NCI-H1930 (cell line): ENCODE measurements at places on chromosomes 16 and 17.

- DNase-seq, result no peak
These were observed 47.8 kb downstream of the ARHGAP27 start for GRCh38 chr17:45384789-45385262.

DNA sequence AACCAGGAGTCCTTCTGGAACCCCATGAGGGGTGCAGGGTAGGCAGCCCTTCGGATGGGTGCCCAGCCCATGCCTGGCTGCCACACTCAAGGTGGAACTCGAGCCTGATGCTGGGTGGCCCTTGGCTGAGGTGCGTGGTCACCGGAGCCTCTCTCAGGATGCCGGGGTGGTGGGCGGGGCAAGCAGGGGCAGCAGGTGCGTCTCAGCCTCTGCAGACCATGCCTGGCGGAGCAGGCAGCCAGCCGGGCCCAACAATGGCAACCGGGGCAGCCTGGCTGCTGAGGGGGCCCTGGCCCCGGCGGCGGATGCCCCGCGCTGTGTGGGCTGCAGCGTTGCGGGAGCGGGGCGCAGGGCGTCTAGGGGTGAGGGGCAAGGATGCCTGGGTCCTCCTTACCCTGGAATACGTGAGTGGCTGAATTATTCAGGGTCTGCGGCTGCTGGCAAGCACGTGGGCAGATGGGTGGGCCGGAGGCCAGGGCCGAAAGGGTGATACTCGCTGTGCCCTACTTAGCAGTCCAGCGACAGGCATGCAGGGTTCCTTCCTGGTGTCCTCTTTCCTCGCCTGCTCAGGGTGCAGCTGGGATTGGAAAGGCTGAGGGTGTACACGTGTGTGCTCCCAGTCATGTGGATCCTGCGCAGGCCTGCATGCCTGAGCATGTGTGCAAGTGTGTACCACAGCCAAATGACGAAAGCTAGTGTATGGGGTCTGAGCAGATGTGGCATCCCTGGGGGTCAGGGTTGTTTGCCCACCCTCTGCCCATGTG lies 14.6 kb downstream of the MYO15A start:
- DNase-seq, result no peak

DNA sequence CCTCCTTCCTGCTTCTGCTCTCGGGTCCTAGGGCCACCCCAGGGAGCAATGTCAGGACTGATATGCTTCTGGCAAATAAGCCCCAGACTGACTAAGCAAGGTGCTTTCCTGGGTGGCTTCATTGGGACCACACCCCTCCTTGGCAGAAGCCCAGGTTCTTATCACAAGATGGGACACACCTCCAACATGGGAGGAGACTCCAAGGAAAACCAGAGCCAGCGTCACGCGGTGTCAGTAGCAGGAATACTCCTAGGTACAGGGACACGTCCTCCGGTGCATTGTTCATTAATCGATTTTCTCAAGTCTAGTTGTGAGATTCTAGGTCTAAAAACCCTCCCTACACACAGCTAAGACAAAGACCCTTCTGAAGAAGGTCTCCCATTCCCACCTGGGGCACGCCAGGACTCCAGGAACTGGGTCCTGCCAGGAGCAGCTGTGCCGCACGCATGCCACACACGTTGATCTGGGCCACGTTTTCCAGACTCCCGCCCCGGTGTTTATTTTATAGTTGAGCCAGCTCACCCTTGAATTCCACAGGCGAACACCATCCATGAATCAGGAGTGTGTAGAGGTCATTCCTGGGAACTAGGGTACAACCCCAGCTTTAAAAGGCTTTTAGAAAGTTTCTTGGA lies 30.8 kb downstream of the FA2H start:
- no peak for DNase-seq

DNA sequence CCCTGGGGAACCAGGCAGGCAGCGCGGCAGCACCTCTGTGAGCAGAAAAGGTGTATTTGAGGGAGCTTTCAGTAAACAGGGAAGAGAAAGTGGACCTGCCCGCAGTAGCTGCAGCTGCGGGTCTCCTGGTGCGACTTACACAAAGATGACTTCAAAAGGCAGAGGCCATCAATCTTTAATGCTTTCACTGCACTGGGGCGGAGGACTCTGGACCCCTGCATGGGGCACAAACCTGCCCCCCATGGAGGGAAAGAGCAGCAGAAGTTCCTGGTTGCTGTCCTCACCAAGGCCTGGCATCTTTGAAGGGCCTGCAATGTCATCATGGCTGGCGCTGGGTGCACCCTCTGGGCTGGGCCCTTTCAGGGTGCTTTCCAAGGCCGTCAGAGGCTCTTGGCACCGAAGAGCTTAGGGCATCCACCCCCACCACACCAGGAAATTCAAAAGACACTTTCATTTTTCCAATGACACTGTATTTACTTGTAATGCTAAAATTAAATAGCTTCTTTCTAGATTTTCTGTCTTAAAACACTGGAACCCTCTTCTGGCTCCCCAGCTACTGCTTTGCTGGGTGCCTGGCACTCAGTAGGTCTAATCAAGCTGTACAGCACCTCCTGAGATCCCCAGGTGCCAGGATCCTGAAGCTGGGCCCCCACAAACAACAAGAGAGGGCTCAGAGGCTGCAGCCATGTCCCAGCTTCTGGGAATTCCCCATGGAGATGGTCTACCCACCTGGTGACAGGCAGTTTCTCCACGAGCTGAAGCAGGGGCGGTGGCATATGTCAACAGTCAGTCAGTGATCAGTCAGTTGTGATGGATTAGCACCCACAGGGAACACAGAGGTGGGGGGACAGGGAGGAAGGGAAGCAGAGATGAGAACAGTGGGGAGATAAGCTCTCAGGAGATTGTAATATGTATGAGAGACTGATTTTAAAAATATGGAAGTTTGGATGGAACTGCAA lies 2.1 kb upstream of the CACNG1 start:
- no peak for DNase-seq

DNA sequence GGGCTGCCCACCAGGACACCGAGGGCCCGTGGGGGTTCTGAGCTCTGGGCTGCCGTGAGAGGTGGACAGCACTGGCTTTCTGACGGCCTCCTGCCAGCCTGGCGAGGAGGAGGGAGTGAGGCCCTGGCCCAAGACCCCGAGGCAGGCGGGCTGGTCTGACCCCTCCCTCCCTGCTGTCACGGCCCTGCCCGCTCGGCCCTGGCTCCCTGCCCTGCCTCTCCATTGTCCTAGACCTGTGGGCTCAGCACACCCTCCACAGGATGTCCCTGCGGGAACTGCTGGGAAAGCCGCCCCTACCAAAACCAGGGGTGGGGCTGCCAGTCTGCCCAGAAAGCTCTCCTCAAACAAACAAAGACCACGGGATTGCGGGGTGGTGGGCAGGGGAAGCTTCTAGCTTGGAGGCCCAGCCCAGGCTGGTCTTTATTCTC lies 20.7 kb downstream of the SPNS2 start:
- DNase-seq, result no peak

- no peak for DNase-seq
These were observed 70.2 kb upstream of the PSMD7 start for GRCh38 chr16:74226338-74226954.

GRCh38 chr17:6455321-6455705 lies 11.1 kb downstream of the PIMREG start:
- no peak for DNase-seq

GRCh38 chr17:7777017-7777416 lies 57.0 kb upstream of the KDM6B start:
- DNase-seq, result no peak

- DNase-seq, result no peak
These were observed 199.4 kb downstream of the PHKB start for GRCh38 chr16:47660540-47660939.

DNA sequence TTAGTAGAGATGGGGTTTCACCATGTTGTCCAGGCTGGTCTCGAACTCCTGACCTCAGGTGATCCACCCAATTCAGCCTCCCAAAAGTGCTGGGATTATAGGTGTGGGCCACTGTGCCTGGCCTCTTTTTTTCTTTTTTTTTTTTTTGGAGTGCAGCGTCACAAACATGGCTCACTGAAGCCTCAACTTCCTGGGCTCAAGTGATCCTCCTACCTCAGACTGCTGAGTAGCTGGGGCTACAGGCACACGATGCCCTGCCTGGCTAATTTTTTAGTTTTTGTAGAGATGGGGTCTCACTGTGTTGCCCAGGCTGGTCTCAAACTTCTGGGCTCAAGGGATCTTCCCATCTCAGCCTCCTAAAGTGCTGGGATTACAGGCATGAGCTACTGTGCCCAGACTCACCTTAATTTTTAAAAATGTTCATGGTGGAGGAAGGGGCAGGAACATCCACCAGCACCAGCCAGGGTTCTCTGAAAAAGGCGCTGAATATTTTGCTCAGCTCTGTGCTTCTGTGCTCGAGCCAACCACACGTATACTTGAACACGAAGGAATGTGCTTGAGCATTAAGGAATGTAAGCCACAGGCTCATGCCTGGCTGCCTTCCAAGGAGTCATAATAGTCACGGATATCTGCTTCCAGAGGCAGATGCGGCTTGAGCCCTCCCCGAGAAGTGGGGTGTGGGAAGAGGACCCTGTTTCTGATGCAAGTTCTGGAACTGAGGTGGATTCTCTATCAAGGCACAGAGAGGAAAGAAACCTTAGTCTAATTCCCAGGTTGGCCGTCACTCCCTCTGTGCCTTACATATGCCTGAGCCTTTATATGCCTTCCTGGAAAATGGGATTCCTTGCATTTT lies 65.5 kb upstream of the CREBBP start:
- no peak for DNase-seq

DNA sequence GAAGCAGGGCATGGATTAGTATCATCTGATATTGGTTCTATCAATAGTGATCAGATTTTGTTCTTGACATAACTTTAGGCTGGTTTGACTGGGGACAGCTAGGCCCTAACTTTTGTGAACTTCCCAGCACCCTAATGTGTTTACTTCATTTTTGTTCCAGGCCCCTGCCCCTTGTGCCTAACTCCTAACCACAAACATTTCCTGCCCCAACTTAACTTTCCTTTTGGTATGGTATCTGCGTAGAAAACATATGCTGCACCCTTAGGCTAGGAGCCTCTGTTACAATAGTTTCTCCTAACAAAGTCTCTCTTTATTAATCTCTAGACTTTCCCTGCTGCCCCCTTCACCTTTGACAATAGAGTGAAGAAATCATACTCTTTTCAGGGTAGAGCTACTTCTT lies 2.5 kb downstream of the ADPRM start:
- DNase-seq, result no peak

DNA sequence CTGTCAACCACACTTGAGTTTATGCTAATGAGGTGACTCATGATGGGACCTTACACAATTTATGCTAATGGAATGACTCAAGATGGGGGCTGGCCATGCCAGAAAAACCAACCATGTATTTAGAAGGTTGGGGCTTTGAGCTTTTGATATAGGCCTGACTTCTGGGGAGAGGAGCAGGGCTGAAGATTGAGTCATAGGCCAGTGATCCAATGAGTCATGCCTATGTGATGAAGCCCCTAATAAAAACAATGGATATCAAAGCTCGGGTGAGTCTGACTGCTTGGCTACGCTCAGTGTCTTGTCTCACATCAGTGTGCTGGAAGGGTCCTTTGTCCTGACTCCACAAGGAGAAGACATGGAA lies 7.3 kb downstream of the MFSD6L start:
- no peak for DNase-seq

- peak; percentile 48 for DNase-seq
These were observed 12.5 kb upstream of the RHBDL3 start for GRCh38 chr17:32253117-32253611.

DNA sequence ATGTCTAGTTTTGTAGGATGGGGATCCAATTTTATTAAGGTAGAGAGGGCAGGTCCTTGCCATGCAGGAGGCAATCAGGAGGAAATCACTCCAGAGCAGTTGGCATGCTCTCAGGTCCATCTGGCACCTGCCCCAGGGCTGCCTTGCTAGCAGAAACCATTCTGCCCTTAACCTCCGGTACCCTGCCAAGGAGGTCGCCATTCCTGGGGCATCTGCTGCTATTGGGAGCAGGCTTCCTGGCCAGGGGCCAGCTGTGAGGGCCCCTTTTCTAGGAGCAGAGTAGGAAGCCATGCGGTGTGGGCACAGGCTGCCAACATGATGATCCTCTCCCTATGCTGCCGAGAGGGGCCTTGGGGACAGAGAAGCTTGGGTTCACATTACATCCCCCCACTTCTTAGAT lies 47.6 kb upstream of the MGAT5B start:
- no peak for DNase-seq

- DNase-seq, result no peak
These were observed 579 bp upstream of the CYBA start for GRCh38 chr16:88651276-88651988.

DNA sequence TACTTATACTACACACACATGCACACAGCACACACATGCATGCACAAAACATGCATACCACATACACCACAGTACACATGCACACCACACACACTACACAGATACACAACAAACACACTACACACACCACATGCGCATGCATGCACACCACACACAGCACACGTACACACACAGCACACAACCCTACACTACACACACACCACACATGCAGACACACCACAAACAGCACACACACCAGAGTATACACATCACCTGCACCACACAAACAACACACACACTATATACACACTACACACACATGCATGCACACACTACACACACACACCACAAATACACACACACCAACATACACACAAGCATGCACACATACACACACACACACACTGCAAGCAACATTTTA lies 166.8 kb downstream of the AHSP start:
- no peak for DNase-seq

GRCh38 chr17:13038931-13039665 lies 21.3 kb upstream of the ELAC2 start:
- no peak for DNase-seq

DNA sequence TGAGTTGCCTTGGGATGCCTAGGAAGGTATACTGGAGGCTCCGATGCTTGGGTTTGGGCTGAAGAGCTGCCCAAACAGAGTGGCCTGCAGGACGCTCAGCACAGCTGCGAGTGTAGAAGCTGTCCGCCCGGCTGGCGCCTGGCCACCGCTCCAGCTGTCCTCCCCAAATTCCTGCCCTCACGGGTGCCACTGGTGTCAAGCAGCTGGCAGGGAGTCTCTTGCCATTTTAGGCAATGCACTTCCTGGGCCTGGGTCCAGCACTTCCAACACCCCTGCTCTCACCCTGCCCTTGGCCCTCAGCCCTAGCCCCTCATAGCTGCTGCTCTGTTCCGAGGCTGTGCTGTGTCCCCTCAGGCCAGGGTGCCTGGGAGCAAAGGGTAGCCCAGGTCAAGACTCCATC lies 5.2 kb upstream of the PKMYT1 start:
- DNase-seq, result no peak

- no peak for DNase-seq
These were observed 43.9 kb upstream of the LYRM9 start for GRCh38 chr17:27937025-27937546.

DNA sequence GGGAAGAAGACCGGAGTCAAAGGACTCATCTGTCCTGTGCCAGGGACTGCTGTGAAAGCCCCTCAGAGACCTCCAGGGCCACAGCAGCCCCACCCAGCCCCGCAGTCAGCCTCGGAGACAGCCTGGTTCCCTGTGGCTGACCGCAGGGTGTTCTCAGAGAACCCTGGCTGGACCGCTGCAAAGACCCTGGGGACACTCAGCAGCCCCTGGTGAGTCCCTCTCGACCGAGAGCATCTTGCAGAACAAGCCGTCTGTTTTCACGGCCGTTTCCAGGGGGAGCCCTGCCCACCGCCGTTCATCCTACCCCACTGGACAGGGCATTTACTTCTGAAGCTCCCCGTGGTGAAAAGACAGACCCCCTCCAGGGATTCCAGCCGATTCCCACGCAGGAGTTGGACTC lies 10.3 kb downstream of the UBALD1 start:
- DNase-seq, result no peak
